Panc1 (cell line): ENCODE measurements at places on chromosomes 6 and 20.

DNA sequence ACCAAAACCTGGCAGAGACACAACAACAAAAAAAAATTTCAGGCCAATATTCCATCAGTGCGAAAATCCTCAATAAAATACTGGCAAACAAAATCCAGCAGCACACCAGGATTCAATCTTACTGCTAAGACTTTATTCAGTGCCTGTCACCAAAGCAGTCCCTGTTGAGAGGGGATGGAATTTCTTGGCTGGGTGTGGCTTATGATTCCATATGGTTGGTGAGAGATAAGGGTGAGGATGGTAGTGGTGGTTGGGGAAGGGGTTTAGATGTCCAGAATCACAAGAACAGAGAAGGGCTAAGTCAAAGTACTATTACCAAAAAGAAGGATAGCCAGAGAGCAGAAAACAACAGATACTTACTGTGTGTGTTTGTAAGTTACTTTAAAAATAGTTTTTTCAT, 152.8 kb upstream of the SLC35B3 start:
- no peak for DNase-seq

GRCh38 chr6:70385901-70386300, 27.4 kb upstream of the FAM135A start:
- DNase-seq = no peak

DNA sequence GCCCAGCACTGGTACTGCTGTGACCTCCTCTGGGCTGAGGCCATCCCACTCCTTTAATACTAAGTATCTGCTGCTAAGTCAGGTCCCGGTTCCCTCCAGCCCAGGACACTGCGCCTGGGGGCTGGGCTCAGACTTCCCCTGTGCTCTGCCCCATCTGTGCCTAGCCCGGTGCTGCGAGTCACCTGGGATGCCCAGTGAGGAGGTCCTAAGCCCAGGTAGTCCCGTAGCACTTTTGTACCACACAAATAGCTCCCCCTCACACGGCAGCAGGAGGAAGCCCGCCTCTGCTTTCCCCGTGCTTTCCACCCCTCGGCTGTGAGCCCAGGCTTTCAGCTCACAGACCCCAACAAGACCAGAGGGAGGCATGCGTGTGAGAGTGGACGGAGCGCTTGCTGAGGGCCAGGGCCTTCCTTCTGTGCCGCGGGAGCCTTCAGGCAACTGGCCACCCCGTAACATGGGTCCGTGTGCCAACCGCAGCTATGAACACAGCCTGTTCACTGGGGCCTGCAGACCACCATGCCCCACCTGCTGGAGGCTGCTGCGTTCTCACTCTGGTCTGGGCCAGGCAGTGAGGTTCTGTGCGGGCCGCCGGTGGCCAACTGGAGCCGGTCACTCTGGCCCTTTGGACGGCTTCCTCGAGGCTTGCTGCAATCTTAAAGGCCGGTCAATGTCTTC, 79.9 kb upstream of the MPC1 start:
- no peak for DNase-seq

- no peak for DNase-seq
Observed at GRCh38 chr20:55478724-55479450, 526.4 kb downstream of the CBLN4 start.

- DNase-seq = no peak
Observed at GRCh38 chr6:6875818-6876470, 231.8 kb upstream of the RREB1 start.

- no peak for DNase-seq
Observed at GRCh38 chr6:912871-913835, 220.2 kb upstream of the EXOC2 start.

DNA sequence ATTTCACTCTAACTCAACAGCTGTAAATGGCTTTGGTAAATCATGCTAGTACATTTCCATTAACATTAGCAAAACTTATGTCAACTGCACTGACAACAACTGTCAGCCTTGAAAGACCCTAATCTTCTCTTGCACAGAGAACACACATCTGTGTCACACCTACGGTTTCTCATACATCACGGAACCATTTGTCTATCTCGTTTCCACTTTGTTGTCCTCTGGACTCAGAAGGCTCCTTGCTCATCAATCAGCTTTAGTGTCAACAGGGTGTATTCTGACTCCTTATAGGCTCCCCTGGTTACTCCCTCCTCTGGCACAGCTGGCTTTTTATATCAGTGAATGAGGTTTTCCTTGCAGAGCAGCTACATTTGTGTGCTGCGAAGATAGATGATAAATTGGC, 49.3 kb downstream of the CD83 start:
- DNase-seq = no peak

DNA sequence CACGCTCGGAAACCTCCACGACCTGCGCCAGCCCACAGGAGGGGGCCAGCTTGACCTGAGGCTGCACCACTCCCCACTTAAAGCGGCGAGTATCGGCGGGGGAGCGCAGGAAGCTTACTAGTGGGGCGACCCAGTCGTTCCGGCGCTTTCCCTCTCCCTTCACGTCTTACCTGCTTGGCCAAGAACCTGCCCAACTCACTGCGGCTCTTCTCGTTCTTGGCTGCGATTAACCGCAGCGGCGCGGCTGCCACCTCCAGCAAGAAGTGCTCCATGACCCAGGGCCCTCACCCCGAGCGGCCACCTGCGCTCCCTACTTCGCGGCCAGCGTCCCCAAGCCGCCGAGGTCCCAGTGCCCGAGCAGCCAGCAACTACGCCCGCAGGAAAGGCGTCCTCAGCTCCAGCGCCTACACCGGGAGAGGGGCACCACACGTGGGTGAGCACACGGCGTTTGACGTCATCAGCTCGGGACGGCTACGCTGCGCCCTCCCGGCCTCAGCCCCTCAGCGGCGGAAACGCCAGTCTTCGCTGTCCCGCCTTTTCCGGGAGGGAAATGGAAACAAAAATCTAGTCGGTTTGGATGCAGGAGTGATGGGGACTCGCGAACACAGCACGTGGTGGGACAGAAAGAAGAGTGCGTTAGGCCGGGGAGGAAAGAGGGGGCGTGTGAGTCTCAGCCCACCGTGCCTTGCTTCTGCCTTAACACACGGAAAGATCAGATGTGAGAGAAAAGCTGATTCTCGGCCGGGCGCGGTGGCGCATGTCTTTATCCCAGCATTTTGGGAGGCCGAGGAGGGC, at the start of gene MDN1:
Gene MDN1 (minus strand): TSS at position 459 of the 795 bp plus-strand sequence. CDS start 187 bp downstream, at position 272.
- peak; percentile 82 for DNase-seq

DNA sequence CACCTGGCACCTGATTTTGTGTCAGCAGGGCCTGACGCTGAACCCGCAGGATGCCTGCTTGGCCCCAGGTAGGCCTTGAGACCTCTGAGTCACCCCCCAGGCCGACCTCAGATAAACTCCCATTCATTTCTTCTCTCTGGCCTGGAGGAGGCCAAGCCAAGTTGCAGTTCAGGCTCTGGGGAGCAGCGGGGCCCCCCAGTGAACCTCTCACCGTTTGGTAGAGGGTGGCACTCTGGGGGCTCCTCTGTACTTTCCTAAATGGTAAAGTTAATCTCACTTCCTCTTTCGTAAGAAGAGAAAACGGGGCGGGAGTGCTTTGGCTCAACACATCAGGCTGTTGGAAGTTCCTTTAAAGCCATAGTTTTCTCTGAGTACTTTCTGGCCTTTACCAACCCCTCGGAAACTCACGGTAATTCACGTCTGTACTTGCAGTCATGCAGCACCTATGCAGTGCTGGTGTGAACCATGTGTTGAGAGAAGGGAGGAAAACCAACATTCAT, 2.8 kb downstream of the SIRPA start:
- DNase-seq = no peak

- no peak for DNase-seq
Observed at GRCh38 chr6:112269114-112269513, 14.7 kb upstream of the LAMA4 start.

DNA sequence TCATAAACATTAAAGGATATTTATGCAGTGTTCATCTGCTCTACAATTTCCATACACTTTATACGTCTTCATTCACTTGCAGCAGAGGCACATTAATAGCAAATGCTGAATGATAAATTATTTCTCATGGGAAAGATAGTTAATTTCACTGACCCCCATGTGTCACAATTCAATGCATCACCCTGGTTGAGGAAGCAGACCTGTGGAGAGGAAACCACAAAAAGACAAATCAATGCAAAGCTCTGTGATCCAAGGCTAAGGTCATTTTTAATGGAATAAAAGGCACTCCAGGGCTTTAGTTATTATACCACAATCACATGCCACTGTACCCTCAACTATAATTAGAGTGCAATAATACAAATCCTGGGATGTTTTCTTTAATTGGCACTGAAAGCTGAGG, 40.3 kb upstream of the TENT5A start:
- DNase-seq = no peak

DNA sequence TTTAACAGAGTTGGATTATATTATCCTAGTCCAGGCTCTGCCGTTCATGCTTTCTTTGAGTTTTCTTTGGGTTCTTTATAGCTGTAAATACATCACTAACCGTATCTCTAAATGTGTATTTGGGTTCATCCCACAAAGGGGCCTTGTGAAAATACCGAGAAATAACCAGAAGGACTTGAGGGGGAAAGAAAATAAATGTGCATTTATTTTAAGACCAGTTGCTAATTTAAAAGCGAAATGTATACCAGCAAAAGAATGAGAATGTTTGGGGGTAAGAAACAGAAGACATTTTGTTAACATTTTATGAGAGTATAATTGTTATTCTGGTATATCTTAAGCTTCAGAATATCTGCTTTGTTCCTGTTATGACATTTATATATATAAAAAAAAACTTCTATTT, 38.9 kb downstream of the LRRN4 start:
- no peak for DNase-seq

- DNase-seq = no peak
Observed at GRCh38 chr6:24358219-24358821, 461 bp upstream of the DCDC2 start.

DNA sequence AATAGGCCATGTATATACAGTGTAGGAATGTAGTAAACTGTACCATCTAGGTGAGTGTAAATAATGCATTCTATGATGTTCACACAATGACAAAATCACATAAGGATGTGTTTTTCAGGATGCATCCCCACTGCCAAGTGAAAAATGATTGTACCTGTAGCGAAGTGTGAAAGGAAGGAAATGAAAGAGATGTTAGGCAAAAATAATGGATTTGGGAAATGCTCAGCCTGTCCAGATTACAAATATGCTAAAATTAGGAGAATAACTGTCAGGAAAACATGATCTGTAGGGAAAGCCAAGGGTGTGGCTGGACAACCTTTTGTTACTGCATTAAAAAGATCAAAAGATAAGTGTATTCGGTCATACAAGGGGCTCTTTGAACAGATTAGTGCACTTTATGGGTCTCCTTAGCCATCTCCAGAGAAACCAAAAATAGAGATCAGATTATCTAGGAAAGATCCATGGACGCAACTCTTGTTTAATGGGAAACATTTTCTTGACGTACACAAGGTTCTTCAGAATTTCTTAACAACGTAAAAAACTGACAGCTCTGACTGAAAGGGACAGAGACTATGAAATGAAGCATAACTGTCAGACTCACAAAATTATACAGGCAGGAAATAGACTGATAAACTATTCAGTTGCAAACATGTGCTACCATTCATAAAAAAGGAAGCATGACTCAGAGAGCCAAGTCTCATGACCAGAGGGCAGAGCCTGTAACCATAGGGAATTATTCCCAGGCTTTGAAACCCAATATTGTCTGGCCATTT, 253.6 kb upstream of the RAB32 start:
- DNase-seq = no peak

GRCh38 chr6:143741480-143741879, 63.7 kb downstream of the PHACTR2 start:
- no peak for DNase-seq

DNA sequence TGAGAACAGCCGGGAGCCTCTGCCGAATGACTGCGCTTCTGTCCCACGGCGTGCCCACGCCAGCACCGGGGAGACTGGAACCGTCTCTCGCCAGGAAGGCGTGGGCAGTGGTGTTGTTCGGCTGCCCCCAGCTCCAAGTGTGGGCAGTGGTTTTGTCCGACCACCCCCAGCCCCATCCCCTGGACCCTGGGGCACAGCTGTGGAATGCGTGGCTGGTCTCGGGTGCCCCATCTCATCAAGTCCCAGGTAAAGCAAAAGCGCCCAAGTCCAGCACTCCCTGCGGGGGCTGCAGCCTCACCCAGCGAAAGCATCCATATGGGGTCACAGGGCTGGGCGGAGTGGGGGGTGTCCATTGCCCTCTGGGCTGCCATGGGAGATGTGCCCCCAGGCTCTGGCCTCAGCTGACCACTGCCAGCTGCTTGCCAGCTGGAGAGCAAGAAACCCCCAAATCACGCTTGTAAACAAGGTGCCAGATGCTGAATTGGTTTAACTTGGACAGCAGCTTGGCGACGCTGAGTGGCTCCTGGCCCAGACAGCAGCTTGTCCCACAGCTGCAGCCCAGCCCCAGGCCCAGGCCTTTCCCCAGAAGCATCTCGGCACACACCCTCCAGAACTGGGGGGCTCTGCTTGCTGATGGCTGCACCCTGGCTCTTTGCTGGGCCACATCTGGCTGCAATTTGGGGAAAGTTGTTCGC, 4.5 kb downstream of the CABLES2 start:
- no peak for DNase-seq

DNA sequence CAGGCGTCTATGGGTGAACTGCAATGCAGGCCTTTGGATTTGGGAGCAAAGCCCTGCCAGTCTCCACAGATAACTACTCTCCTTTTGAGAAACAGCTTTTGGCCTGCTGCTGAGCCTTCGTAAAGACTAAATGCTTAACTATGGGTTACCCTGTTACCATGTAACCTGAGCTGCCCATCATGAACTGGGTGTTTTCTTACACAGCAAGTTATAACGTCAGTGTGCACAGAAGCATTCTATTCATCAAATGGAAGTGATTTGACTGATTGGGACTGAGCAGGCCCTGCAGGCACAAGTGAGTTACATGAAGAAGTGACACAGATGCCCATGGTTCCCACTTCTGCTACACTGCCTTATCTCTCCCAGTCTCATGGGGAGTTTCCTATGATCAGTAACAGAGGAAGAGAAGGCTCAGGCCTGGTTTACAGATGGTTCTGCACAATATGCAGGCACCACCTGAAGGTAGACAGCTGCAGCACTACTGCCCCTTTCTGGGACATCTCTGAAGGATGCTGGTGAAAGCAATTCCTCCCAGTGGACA, 319.1 kb downstream of the CD83 start:
- DNase-seq = no peak

GRCh38 chr6:109977791-109978173, 329 bp upstream of the GPR6 start:
- DNase-seq = no peak

- no peak for DNase-seq
Observed at GRCh38 chr6:86888301-86888700, 49.0 kb upstream of the HTR1E start.

DNA sequence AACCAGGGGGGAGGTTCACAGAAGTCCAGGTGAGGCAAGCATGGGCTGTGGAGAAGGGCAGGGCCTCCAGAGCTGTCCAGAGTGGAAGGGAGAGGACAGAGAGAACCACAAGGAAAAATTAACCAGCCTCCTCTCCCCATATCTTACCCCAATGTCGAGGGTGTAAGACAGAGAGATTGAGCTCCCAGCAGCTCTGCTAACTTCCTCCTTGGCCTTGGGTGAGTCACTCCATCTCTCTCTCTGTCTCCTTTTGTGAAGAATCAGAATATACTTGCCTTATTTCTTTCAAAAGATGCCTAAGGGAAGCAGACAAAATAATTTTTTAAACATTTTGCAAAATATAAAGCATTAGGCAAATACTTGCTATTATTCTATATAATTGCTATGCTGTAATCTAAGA, 58.3 kb upstream of the IYD start:
- DNase-seq = no peak
